Neural crest cell (in vitro differentiated cells): ENCODE measurements at places on chromosomes 1 and 21. TPM values are rescaled to one million over a fixed set of nuclear protein-coding genes. Genes with fewer than 3 reads are reported as not detected.

Gene MRAP
- not detected in 2 replicates for total RNA-seq

DNA sequence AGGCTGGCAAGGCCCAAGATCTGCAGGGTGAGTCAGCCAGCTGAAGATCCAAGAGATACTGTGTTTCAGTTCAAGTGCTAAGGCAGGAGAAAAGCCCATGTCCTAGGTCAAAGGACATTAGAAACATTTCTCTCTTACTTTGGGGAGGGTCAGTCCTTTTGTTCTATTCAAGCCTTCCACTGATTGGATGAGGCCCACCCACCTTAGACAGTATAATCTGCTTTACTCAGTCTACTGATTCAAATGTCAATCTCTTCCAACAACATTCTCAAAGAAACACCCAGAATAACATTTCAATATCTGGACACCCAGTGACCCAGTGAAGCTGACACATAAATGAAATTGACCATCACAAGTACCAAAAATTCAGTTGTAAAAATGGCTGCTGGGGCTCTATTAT lies 367.8 kb upstream of the ZP4 start:
- H3K4me3 ChIP-seq = no peak overlapping the region
- H3K36me3 ChIP-seq = no peaks in the 10 kb centered on the region
- no peak for DNase-seq
- no peaks in the 10 kb centered on the region for H3K27me3 ChIP-seq
- peaks cover 14% of the 10 kb centered on the region for H3K4me1 ChIP-seq

DNA sequence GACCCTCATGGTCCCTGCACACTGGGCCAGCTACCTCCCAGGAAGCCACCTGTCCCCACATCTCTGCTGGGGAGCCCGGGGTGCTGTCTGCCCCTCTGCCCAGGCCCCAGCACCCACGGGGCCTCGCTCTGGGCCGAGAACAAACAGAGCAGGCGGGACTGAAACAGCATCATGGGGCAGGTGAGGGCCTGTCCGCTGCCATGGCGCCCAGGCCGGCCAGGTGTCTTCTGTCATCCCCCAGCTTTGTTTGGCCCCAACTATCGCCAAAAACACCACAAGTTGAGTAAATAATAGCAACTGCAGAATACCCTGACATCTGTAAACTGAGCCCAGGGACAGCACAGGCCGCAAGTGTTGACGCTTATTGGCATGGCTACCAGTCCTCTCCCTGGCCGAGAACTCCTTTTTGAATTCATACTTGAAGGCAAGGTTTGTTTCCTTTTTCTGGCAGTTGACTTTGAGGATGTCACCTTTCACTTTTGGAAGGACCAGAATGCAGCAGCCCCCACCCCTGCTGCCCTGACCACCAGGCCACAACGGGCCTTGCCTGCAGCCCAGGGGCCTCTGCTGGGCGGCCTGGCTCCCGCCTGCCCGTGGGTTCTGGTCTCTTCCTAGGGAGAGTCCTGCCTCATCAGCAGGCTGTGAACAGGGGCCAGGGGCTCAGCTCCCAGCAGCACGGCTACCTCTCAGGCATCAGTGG lies 152.7 kb downstream of the CASZ1 start:
- peaks cover 21% of the 10 kb centered on the region for H3K27me3 ChIP-seq
- no peaks in the 10 kb centered on the region for H3K4me1 ChIP-seq
- no peak overlapping the region for H3K27ac ChIP-seq
- DNase-seq = no peak

- H3K27ac ChIP-seq = no peak overlapping the region
- no peaks in the 10 kb centered on the region for H3K36me3 ChIP-seq
- peaks cover 14% of the 10 kb centered on the region for H3K4me1 ChIP-seq
- DNase-seq = no peak
Observed at GRCh38 chr1:235507623-235508022, 3.4 kb upstream of the B3GALNT2 start.

DNA sequence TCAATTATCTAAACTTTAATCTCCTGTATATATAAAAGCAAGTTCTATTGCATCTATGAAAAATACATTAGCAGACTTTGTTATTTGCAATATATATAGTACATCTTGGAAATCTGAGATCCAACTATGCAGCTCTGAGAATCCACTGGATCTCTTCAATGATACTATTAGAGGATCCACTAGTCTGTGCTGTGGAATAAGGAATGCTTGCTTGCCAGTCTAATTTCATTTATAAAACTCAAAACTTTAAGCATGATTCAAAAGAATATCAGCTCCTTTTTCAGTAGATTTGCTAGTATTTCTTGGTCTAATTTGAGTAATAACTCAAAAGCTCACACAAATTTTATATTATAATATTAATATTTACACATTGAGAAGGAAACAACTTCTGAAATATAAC lies 115.1 kb downstream of the SPATA6 start:
- no peak for DNase-seq
- H3K4me3 ChIP-seq = no peak overlapping the region
- H3K27ac ChIP-seq = no peak overlapping the region
- H3K36me3 ChIP-seq = no peaks in the 10 kb centered on the region
- no peaks in the 10 kb centered on the region for H3K27me3 ChIP-seq
- H3K4me1 ChIP-seq = no peaks in the 10 kb centered on the region

Gene SPRR4
- not detected in 2 replicates for total RNA-seq

DNA sequence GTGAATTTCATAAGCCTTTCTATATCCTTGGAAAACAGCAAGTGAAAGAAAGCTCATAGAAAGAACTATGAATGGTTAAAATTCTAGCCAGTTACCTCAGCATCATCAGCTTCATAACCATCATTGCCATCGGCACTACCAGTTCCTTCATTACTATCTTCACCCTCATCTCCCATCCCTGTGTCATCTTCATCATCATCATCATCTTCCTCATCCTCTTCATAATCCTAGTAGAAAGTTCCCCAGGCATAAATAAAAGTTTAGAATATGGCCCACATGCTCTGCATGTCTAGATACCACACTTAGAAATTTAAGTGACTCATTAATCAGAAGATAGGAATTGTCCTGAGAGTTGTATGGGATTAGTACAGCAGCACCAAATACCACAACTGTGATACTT lies 49.0 kb downstream of the TPR start:
- no peaks in the 10 kb centered on the region for H3K27me3 ChIP-seq
- peaks cover 17% of the 10 kb centered on the region for H3K36me3 ChIP-seq
- no peaks in the 10 kb centered on the region for H3K4me1 ChIP-seq
- H3K27ac ChIP-seq = no peak overlapping the region
- no peak for DNase-seq

DNA sequence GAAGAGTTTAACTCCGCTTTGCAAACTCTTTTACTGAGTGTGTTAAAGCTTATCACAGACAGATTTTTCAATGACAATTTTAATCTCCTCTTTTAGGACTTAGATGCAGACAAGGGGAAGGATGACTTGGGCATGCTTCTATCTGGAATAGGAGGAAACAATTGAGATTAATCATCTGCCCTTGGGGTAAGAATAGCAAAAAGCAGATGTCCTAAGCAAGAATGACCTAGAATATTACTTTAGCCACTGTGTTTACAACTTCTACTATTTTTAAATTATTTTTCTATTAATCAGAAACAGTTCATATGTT lies 569.0 kb upstream of the ADGRL2 start:
- no peaks in the 10 kb centered on the region for H3K27me3 ChIP-seq
- H3K4me3 ChIP-seq = no peak overlapping the region
- no peak for DNase-seq

DNA sequence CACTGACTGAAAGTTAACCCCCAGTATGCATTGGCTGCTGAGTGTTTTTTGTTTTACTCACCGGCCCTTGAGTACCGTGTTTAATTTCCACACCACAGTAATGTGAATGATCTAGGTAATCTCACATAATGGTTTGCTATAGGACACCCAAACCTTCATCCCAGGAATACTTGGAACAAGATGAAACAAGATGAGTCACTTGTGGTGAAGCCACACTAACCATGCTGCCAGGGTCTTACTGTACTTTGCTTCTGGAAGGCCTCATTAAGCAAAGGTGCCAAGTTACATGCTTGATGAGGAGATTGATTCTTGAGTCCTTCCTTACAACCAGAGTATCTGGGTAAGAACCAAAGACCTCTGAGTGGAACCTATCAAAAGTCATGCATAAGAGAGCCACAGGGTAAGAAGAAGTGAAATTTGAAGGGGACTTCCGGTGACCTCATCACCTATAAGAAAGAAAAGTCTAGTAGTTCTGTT lies 163.3 kb downstream of the NRIP1 start:
- DNase-seq = no peak
- no peak overlapping the region for H3K27ac ChIP-seq
- H3K4me3 ChIP-seq = no peak overlapping the region
- H3K4me1 ChIP-seq = no peaks in the 10 kb centered on the region

Gene CNKSR1
- total RNA-seq = 3.0 and 3.6 TPM in 2 replicates

Gene DMBX1
- not detected in 2 replicates for total RNA-seq

DNA sequence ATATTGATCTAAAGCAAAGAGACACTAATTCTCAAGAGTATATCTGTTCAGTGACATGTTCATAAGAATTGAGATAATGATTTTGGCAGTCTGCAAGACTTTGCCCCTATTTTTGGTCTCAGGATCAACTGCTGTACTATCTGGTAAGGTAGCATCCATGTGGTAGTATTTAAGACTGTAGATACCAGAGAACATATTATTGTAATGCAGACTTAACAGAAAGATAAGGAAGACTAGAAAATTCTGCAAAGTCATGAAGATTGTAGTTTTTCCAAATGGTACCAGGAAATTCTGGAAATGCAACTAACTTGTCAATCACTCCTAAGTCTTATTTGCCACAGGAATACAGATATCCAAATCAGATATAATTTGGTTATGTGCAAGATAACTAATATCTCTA lies 35.1 kb downstream of the RNF2 start:
- no peak for DNase-seq
- no peak overlapping the region for H3K4me3 ChIP-seq
- peaks cover 16% of the 10 kb centered on the region for H3K4me1 ChIP-seq
- peaks cover 17% of the 10 kb centered on the region for H3K36me3 ChIP-seq
- H3K27me3 ChIP-seq = no peaks in the 10 kb centered on the region

Gene SMIM1
- 3.8 and 4.7 TPM in 2 replicates for total RNA-seq

Gene G0S2
- 0.37 and 0.48 TPM in 2 replicates for total RNA-seq

Gene CNIH4
- 66.5 and 70.2 TPM in 2 replicates for total RNA-seq
